ENCODE measurements at places on chromosomes 4 and X. TPM values are rescaled to one million over a fixed set of nuclear protein-coding genes. Genes with fewer than 3 reads are reported as not detected.

The MAGEA8 gene
- not detected for total RNA-seq

- no peak for DNase-seq
Measured at GRCh38 chrX:77960567-77960966, 8.9 kb downstream of the PGAM4 start.

- DNase-seq = peak; percentile 71
Measured at GRCh38 chr4:87150498-87151261, 69.7 kb downstream of the KLHL8 start.

The IL21 gene
- total RNA-seq = not detected

DNA sequence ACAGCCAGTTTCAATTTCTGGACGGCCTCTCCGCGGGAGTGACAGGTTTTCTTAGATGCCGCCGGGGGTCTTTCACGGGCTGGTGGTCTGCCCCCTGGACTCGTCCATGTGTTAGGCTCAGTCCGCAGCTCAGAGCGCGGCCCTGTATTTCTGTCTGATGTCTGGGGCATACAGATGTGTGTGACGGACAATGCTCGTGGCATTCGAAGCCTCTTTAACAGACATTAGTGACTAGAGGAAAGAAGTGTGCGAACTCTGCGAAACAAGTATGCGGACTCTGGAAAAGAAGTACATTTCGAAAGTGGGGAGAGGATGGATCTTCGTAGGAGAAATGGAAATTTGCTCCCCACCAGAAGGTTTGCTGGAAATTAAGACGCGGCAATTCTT lies 793 bp upstream of the DCUN1D4 start:
- DNase-seq = peak; percentile 25

All from IMR-90 (cell line).